ENCODE measurements at places on chromosomes 7 and 10. TPM values are rescaled to one million over a fixed set of nuclear protein-coding genes. Genes with fewer than 3 reads are reported as not detected.

GRCh38 chr7:38276096-38276877, 2.9 kb upstream of the TARP start:
- no peaks in the 10 kb centered on the region for H3K36me3 ChIP-seq
- DNase-seq = no peak
- H3K27me3 ChIP-seq = no peaks in the 10 kb centered on the region
- H3K4me3 ChIP-seq = no peak overlapping the region
- no peaks in the 10 kb centered on the region for H3K4me1 ChIP-seq

GRCh38 chr10:91983416-91983815, 59.8 kb downstream of the BTAF1 start:
- no peak overlapping the region for H3K4me3 ChIP-seq
- H3K4me1 ChIP-seq = no peaks in the 10 kb centered on the region
- no peaks in the 10 kb centered on the region for H3K27me3 ChIP-seq
- H3K36me3 ChIP-seq = peaks cover 85% of the 10 kb centered on the region

The GIMAP2 gene
- total RNA-seq = 4.5 TPM

The BTBD16 gene
- total RNA-seq = not detected

The SNCG gene
- total RNA-seq = 10.3 TPM

The C10orf71 gene
- total RNA-seq = 225 TPM

All from heart right ventricle (tissue), 16 donors.